H7 (cell line): ENCODE measurements at places on chromosomes 7 and 10. TPM values are rescaled to one million over a fixed set of nuclear protein-coding genes. Genes with fewer than 3 reads are reported as not detected.

The ADAMTS14 gene
- total RNA-seq, result 1.1 and 2.4 TPM in 2 replicates

The CALN1 gene
- 3.2 TPM in 2 replicates for total RNA-seq

The KLF14 gene
- total RNA-seq, result 0.07 TPM in 1 of 2 replicates, not detected in the other

The NANOS1 gene
- 2.4 and 7.8 TPM in 2 replicates for total RNA-seq

The RNF133 gene
- total RNA-seq, result not detected in 2 replicates

The CHAT gene
- not detected in 2 replicates for total RNA-seq

The EN2 gene
- 0.04 TPM in 1 of 2 replicates, not detected in the other for total RNA-seq

The ECHDC3 gene
- total RNA-seq, result 57.9 and 59.7 TPM in 2 replicates

The TFEC gene
- not detected in 2 replicates for total RNA-seq

The PIP gene
- not detected in 2 replicates for total RNA-seq

The SPDYE2B gene
- total RNA-seq, result not detected in 2 replicates
